Left ventricle myocardium inferior (tissue), 1 donor: ENCODE measurements at places on chromosomes 6 and 20.

DNA sequence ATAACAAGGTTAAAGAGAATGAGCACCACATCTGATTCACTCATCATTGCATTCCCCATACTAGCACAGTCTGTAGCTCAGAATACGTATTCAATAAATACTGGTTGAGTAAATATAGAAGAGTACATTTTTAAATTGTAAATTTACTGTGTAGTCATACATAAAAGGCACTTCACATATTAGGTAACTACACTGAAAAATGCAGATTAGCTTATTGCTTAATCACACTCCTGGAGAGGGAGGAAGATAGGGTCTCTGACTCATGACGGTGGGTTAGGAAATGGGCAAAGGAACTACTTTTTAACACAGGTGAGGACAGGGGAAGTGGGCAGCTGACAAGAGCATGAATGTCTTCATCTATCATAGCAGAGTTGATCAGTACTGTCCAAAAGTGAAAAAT is 133.2 kb downstream of the TBC1D32 start:
- no peak for DNase-seq

DNA sequence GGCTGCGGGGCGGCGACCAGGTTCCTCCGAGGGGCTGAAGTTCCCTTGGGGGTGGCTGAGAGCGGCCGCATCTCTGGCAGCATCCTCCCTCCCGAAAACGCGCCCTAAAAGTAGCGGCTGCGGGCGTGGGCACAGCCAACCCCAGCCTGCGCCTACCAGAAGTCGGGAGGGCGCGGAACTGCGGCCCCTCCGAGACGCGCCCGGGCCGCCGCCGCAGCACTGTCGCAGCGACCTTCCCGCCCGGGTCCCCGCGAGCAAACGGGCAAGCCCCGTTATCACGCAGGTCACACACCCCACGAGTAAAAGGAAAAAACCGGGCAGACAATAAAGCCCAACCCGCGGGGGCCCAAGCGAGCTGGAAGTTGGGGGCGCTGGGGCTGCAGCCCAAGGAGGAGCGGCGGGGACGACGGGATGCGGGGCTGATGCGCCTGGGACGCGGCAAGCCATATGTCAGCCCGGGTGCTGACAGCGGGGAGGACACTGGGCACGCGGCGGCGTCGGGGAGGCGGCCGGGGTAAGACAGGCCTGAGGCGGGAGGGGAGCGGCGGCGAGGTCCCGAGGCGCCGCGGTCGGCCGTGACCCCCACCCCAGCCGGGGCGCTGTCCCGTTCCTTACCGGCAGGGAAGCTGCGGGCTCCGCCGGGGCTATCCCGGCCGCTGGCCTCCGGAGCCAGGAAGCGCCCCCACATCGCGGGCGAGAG is 659 bp downstream of the CEP85L start:
- DNase-seq, result peak; percentile 53

DNA sequence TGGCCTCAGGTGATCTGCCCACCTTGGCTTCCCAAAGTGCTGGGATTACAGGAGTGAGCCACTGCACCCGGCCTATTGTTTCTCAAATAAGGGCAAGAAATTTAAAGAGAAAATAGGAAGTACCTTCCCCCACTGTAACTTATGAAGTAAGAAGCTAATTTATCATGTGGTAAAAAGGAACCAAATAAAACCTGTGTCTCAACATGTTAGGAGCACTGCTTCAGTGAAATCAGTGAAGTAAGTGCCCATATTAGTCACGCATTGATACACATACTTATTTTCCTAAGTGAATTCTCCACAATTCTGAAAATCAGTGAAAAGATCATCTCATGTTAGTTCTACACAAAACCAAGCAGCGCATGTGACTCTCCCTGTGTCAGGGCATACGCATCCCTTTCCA is 14.2 kb upstream of the LPA start:
- no peak for DNase-seq

DNA sequence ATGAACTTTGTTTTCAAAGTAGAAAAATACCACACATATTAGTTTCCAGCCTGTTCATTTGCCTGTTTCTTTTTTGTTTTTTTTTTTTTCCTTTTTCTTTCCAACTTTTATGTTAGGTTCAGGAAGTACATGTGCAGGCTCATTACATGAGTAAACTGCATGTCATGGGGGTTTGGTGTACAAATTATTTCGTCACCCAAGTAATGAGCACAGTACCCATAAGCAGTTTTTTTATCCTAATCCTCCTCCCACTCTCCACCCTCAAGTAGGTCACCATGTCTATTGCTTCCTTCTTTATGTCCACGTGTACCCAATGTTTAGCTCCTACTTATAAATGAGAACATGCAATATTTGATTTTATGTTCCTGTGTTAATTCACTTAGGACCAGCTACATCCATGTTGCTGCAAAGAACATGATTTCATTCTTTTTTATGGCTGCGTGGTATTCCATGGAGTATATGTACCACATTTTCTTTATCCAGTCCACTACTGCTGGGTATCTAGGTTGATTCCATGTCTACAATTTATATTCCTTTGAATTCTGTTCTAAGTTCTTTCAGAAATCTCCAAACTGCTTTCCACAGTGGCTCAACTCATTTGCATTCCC is 31.8 kb downstream of the SNX14 start:
- no peak for DNase-seq

- DNase-seq, result no peak
These were observed 214.9 kb upstream of the HDDC2 start for GRCh38 chr6:125516644-125517043.

DNA sequence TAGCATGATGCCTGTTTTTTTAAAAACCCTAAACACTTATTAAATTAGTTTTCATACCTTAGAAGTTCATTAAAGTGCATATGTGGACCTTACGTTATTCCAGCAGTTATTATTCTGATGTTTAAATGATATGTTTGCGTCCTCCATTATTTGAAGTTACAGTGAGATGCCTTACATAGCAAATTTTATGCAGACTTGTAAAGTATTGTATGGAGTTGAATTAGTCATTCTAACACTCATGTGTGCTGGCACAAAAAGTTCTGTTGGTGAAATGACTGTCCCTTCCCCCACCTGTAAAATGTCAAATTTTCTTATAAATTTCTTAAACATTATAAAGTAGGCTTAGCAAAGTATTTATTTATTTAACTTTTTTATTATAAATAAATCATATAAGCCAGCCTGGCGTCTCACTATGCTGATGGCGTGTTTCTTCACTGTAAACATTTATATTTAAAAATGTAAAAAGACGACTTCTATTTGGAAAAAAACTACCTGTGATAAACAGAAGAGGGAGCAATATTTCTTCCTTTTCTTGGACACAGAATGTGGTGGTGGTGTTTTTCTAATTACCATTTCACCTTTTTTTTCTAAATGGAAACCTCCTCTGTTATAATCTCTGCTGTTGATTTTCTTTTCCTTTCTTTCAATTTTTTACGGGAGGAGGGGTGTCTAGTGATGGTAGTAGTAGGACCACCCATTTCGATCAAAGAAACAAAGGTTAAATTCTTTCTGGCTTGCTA is 155.4 kb downstream of the RFPL4B start:
- no peak for DNase-seq

- DNase-seq, result no peak
These were observed 238.2 kb upstream of the PRND start for GRCh38 chr20:4483486-4483885.

DNA sequence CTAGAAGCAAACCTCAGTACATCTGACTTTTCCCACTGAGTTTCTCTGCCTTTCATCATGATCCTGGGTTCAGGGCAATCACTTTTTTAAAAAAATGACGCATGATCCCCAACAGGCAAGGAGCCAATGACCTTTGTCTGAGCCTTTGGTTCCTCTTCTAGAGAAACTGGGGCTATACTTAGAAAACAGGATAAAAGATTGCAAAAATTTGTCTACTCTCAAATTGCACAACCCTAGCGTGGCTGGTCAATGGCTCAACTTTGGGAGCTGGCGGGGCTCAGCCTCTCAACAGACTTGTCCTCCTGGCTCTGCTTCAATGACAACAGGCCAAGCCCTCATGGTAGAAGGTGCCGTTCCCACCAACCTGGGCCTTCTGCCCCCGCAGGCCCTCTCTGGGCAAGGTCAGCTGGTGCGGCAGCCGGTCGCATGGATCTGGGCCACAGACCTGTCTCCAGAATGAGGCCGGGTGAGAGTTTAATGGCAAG is 48.7 kb downstream of the PDYN start:
- DNase-seq, result peak; percentile 41

DNA sequence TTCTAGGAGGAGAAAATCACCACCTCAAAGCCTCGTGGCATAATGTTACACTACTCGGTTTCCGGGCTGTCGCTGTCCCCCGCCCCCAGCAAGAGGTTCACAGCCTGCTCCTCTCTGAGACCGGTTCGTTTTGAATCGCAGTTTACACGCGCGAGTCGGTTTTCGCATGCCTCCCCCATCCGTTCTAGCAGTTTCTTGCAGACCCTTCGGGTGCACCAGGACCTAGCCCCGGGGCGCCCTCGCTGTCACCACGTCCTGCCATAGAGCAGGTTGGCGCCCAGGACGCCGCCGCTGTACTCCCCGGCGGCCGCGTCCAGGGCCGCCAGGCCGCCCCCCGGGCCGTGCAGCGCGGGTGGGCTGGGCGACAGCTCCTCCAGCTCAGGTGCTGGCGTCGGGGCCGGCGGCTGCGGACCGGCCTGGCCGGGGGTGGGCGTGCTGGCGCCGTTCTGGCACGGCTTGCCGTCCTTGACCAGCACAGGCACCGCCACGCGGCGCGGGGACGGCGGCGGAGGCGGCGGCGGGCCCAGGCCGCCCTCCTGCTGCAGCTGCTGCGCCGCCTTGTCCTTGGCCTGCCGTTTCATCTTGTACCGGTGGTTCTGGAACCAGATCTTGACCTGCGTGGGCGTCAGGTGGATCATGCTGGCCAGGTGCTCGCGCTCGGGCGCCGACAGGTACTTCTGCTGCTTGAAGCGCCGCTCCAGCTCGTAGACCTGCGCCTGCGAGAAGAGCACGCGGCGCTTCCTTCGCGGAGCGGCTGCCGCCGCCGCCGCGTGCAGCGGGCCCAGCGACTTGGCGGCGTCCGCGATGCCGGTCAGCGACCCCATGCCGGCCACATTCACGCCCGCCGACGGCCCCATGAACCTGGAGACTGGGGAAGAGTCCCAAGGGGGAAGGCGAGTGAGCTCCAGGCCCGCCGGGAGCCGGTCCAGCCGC is 1.4 kb downstream of the NKX2-4 start:
- DNase-seq, result no peak

DNA sequence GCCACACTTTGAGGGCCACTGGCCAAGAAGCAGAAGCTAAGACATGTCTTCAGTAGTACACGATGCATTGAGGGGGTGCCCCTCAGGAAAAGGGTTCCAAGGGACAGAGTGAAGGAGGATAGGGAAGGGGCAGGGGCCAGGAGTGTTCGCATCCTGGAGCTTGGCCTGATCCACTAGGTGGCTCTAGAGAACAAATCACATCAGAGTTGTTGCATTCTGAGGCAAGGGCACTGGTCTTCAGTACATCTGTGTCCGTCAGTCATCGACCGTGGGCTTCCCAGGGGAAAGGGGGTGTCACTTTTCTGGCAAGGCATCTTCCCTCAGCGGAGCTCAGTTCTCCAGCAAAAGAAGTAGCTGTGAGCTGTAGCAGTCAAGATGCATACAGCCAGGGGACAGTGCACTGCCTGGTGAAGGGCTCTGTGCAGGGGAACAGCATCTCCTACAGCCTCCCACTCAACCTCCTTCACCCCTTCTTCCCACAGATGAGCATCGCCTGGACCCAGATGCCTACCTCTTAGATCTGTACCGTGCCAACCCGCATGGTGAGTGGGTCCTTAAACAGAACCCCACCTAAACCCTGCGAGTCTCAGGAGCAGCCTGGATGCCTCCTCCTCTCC is 47.8 kb downstream of the ARHGAP40 start:
- no peak for DNase-seq

DNA sequence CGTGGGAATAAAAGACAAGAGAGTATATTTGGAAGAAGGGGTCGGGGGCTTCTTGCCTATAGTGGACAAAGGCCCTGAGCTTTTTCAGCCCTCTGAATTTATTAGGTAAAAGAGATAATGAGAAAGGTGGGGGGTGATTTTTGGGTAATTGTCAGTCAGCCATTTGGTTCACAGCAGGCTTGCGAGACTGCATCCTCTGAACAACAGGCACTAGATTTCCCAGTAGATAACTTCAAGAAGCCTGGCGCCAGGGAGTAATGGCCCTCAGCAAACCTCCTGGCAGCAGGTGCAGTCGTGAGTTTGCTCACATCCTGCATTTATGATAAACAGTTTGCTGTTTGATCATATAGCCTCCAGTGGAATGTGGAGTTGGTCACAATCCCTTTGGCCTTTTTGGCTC is 609.0 kb downstream of the DHX35 start:
- no peak for DNase-seq
